Spinal cord (tissue), 10 donors: ENCODE measurements at places on chromosomes 1 and 21.

DNA sequence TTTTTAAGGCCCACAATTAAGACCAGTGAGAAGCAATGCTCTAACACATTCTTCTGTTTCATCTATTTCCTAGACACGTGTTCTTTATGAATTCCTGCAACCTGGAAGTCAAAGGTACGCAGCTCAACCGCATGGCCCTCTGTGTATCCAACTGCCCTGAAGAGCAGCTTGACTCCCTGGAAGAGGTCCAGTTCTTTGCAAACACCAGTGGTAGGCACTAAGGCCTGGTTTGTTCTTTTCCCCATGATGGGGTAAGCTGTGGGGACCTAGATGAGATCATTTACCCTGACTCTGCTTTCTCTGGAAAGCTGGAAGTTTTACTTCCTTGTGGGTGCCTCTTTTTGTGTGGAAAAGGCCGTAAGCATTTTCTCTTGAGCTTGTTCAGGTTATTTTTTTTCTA, 7.3 kb downstream of the SLC44A3 start:
- H3K27me3 ChIP-seq, result no peaks in the 10 kb centered on the region
- no peaks in the 10 kb centered on the region for H3K36me3 ChIP-seq
- H3K27ac ChIP-seq, result no peak overlapping the region
- no peaks in the 10 kb centered on the region for H3K4me1 ChIP-seq
- no peak for DNase-seq

DNA sequence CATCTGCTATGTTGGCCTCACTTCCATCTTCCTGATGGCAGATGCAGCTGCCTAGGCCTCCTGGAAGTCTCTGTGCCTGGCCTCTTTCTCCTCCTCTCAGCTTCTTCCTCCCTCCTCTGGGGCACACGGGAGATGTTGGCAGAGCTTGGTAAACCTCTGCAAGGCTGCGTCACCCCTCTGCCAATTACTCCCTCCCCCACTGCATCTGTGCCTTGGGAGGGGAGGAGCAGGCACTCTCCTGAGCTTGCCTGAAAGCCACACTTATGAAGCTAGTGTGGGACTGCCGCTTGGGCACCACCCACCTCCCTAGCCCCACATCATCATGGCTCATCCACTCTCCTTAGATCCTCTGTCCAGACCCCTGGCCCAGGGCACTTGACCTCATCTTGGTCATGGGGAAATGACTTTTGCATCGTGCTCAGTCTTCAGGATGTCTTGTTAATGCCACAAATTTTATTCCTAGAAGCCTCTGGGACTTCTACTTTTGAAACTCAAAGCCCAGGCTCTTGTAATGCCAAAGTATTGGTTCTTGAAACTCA, 7.3 kb upstream of the TMEM51 start:
- H3K27me3 ChIP-seq, result no peaks in the 10 kb centered on the region
- no peak overlapping the region for H3K4me3 ChIP-seq
- H3K4me1 ChIP-seq, result peaks cover 12% of the 10 kb centered on the region

DNA sequence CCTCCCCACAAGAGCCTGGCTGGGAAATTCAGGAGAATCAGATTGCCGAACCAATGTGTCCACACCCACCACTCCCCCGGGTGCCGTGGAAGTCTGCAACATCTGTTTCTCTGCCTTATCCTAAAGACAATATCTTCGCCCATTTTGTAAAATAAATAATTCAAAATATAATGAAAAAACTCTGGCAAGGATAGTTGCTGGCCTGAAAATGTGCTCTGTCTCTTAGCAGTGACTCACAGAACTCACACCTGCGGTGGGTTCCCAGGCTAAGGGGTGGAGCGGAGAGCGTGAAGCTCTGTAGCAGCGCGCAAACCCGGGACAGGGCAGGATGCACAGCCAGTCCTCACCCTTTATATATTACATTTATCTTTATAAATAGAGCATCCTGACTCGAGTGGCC, 99.9 kb downstream of the COLGALT2 start:
- H3K4me1 ChIP-seq, result peaks cover 7% of the 10 kb centered on the region
- no peaks in the 10 kb centered on the region for H3K36me3 ChIP-seq
- no peak for DNase-seq
- H3K27ac ChIP-seq, result no peak overlapping the region
- H3K27me3 ChIP-seq, result no peaks in the 10 kb centered on the region

DNA sequence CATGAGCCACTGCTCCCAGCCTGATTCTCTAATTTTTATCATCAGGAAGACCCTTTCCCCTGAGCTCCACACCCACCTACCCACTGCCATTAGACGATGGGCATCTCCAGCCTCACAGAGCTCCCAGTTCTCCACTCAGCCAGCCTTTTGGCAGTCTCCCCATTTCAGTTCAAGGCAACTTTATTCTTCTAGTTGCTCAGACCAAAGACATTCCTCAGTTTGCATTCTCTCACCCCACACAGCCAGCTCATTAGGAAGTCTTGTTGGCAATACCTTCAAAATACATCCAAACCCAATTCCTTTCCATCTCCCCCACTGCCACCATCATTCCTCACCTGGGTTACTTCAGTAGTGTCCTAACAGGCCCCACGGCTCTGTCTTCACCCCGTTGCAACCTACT, 53.4 kb upstream of the COX20 start:
- no peak overlapping the region for H3K4me3 ChIP-seq
- no peaks in the 10 kb centered on the region for H3K36me3 ChIP-seq
- no peak overlapping the region for H3K27ac ChIP-seq
- no peak for DNase-seq

DNA sequence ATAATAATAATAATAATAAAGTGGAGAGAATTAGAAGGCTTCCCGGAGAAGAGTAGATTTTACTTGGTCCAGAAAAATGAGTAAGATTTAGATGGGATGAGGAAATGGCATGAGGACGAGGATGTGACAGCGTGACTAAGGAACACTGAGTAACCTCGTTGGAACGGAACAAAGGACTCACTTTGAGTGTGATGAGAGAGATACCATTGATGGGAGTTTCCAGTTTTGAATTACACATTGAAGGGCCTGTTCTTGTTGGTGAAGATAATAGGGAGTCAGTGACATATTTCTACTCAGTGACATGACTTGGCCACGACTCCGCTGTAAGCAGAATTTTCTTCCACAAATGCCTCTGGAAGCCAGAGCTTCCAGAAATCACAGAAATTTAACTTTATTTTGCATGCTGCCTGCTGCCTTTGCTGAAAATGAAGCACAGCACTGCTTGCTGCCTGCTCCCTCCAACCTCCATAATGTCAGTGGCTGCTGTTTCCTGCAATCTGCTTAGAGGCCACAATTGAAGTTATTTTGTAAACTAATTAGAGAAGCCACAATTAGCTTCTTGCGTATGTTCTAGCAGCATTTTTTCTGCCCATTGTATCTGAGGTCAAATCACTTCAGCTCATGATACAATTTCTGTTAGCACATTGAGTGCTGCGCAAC, 33.7 kb upstream of the FBXO28 start:
- no peaks in the 10 kb centered on the region for H3K36me3 ChIP-seq
- no peaks in the 10 kb centered on the region for H3K27me3 ChIP-seq
- no peak overlapping the region for H3K4me3 ChIP-seq
- peak; percentile 0 for DNase-seq
- no peak overlapping the region for H3K27ac ChIP-seq

- peaks cover 85% of the 10 kb centered on the region for H3K36me3 ChIP-seq
- H3K4me1 ChIP-seq, result peaks cover 51% of the 10 kb centered on the region
- no peaks in the 10 kb centered on the region for H3K27me3 ChIP-seq
- DNase-seq, result peak; percentile 68
- H3K4me3 ChIP-seq, result no peak overlapping the region
Observed at GRCh38 chr1:208047476-208047934, 136.6 kb upstream of the CD34 start.

- no peak overlapping the region for H3K27ac ChIP-seq
- H3K36me3 ChIP-seq, result no peaks in the 10 kb centered on the region
- no peak overlapping the region for H3K4me3 ChIP-seq
- H3K4me1 ChIP-seq, result no peaks in the 10 kb centered on the region
Observed at GRCh38 chr1:118118469-118118868, 66.6 kb downstream of the SPAG17 start.

GRCh38 chr1:82273816-82274215, 473.1 kb downstream of the ADGRL2 start:
- no peak overlapping the region for H3K4me3 ChIP-seq
- no peak overlapping the region for H3K27ac ChIP-seq
- DNase-seq, result no peak
- H3K36me3 ChIP-seq, result no peaks in the 10 kb centered on the region
- no peaks in the 10 kb centered on the region for H3K4me1 ChIP-seq
- no peaks in the 10 kb centered on the region for H3K27me3 ChIP-seq

GRCh38 chr21:43693981-43694380, 24.9 kb upstream of the PDXK start:
- DNase-seq, result no peak
- peaks cover 3% of the 10 kb centered on the region for H3K4me1 ChIP-seq
- no peak overlapping the region for H3K4me3 ChIP-seq
- peaks cover 66% of the 10 kb centered on the region for H3K36me3 ChIP-seq
- H3K27me3 ChIP-seq, result no peaks in the 10 kb centered on the region

GRCh38 chr1:111737216-111738132, 1.7 kb downstream of the INKA2 start:
- peaks cover 4% of the 10 kb centered on the region for H3K36me3 ChIP-seq
- no peak for DNase-seq
- H3K4me1 ChIP-seq, result peaks cover 69% of the 10 kb centered on the region

DNA sequence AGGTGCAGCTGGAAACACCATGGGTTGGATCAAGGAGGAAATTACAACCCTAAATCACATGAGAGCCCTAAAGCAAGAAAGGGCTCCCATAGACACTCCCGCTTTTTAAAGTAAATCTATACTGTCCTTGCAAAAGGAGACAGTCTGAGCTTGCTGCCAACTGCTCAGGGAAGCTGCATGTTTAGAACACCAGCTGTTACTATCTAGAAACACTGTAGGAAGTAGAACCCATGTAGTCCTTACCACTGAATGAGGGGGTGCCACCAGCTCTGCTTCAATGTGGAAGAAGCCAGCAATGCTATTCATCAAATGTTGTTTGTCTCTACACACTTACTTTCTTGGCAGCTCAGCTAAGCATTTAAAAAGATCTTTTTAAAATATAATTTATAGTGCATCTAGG, 79.8 kb downstream of the PIGK start:
- H3K4me3 ChIP-seq, result no peak overlapping the region
- no peaks in the 10 kb centered on the region for H3K27me3 ChIP-seq
- H3K27ac ChIP-seq, result no peak overlapping the region
- H3K4me1 ChIP-seq, result no peaks in the 10 kb centered on the region

DNA sequence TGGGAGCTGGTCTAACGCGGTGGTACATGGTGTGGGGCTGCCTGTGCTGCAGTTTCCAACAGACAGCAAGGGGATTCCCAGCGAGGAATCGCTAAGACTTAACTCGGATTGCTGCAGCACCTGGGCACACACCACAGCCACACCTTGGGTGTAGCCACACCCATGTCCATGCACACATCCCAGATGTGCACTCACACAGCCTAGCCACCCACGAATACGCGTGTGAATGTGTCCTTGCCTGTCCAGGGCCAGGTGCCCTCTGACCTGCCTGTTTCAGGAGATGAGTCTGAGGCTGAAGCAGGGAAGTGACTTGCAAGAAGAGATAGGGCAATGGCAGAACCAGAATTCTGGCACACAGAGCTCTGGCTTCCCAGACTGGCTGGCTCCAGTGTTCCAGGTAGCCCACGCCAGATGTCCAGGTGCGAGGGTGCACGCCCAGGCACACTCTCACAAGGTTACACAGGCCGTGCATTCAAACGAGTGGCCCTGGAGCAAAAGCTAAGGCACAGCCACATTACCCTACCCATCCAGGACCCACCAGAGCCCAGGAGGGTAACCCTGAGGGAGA, 272.7 kb downstream of the TRABD2B start:
- H3K4me1 ChIP-seq, result peaks cover 18% of the 10 kb centered on the region
- no peaks in the 10 kb centered on the region for H3K36me3 ChIP-seq
- no peak overlapping the region for H3K27ac ChIP-seq
- no peak overlapping the region for H3K4me3 ChIP-seq

DNA sequence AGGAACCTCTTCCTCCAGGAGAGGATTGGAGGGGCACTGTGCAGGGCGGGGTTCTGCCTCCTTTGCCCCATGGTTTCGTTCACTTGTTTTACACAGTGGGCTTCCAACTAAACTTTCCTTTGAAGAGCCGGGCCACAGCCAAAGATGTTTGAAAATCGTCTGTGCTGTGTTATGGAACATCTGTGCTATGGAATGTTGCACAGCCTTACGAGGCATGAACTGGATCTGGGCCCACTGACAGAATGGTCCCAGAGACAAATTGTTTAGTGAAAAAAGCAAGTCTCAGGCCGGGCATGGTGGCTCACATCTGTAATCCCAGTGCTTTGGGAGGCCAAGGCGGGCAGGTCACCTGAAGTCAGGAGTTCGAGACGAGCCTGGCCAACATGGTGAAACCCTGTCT, 12.6 kb upstream of the MEF2D start:
- no peak for DNase-seq
- H3K27me3 ChIP-seq, result no peaks in the 10 kb centered on the region
- H3K27ac ChIP-seq, result no peak overlapping the region
- no peaks in the 10 kb centered on the region for H3K36me3 ChIP-seq
- H3K4me3 ChIP-seq, result no peak overlapping the region

DNA sequence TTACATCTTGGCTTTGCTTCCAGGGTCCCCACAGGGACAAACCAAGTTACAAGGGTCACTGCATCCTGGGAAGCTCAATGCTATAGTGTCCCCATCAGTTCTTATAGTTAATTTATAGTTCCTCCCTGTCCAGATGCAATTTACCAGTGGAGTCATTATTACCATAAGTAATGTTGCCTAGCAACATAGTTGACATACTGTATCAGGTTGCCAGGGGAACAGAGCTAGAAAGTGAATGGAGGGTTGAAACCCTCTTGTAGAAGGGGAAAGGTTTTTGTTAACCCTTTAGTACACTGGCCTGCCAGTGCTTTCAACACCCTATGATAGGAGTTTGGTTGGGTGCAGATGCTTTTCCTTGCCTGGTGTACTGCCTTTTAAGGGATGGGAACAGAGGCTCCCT, 34.3 kb upstream of the TTC4 start:
- peaks cover 11% of the 10 kb centered on the region for H3K36me3 ChIP-seq
- no peak overlapping the region for H3K27ac ChIP-seq
- H3K4me1 ChIP-seq, result peaks cover 31% of the 10 kb centered on the region
- DNase-seq, result peak; percentile 90
- no peaks in the 10 kb centered on the region for H3K27me3 ChIP-seq

GRCh38 chr1:163914785-163915413, 593.1 kb downstream of the NUF2 start:
- H3K27ac ChIP-seq, result no peak overlapping the region
- no peaks in the 10 kb centered on the region for H3K36me3 ChIP-seq
- H3K27me3 ChIP-seq, result no peaks in the 10 kb centered on the region

DNA sequence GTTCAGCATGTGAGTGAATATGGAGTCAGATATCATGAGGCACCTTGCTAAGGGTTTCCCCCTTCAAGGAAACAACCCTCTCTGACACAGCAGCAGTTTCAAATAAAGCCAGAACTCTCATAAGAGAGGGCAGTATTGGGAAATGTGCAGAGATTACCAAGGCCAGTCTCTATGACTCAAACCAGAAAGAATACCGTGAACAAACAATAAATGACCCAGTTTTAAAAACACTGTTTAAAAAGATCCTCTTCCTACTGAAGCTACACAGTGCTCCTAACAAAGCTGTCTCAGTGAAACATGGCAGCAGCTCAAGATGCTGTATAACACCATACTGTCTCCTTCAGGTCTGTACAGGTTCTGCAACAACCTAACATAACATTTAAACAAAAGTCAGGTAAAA, 102.6 kb downstream of the KIAA0319L start:
- peaks cover 11% of the 10 kb centered on the region for H3K4me1 ChIP-seq
- H3K4me3 ChIP-seq, result no peak overlapping the region
- no peaks in the 10 kb centered on the region for H3K27me3 ChIP-seq
- no peak overlapping the region for H3K27ac ChIP-seq
